ENCODE measurements at places on chromosomes 3 and 15.

GRCh38 chr3:43461345-43461744 is 160.5 kb downstream of the ANO10 start:
- no peak for DNase-seq

GRCh38 chr15:64149893-64150578 is 1.5 kb upstream of the SNX22 start:
- DNase-seq, result no peak

DNA sequence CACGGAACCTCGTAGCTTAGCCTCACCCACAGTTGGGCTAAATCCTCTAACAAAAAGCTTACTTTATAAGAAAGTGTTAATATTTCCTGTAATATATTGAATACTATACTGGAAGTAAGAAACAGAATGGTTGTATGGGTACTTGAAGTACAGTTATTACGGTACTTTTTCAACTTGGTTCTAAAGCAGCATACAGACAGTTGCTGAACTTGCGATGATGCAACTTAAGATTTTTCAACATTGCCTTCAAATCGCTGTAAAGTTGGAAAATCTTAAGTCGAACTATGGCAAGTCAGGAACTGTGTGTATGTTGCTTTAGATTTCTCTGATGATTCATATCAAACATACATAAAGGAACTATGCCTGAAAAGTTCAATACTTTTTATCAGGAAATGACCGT is 204.4 kb upstream of the C2CD4B start:
- DNase-seq, result no peak

DNA sequence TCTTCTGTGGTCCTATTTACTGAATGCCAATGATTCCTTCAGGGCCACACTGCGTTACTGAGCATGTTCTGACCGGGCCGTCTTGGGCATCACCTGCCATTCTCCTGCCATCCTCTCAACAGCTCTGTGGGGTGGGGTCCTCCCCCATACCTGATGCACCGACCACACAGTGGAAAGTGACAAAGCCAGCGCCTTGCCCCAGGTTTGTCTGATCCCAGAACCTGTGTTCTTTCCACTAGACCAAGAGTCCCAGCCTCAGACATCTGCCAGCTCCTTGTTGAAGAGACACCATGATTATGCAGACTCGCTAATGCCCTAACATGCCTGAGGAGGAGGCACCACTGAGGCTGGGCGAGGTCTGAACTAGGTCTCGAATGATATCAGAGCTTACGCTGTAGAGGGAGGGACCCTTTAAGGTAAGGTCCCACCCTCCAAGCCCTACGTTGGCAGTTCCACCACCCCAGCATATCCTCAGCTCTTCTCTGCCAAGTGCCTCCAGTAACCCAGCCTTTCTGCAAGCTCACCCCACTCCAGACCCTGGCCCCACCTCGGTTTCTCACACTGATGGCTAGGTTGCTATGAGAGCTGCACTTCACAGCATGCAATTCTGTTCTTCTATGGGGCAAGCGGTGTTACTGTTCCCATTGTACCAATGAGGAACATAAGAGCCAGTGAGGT is 29.8 kb upstream of the PLXNA1 start:
- no peak for DNase-seq

DNA sequence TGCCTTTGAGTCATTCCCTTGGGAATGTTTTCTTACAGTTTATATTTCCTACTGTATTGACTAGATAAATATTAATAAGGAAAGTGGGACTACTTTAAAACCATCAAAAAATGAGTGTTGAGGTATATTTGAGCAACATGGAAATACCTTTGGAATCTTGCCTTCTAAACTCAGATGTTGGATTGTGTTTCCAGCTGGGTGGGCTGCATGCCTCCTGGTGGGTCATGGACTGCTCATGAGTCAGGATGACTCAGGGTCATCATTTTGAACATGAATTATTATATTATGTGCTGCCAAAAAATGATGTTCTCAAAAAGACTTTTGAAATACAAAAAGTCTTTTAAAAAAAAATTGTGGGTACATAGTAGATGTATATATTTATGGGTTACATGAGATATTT is 41.1 kb upstream of the APH1B start:
- no peak for DNase-seq

DNA sequence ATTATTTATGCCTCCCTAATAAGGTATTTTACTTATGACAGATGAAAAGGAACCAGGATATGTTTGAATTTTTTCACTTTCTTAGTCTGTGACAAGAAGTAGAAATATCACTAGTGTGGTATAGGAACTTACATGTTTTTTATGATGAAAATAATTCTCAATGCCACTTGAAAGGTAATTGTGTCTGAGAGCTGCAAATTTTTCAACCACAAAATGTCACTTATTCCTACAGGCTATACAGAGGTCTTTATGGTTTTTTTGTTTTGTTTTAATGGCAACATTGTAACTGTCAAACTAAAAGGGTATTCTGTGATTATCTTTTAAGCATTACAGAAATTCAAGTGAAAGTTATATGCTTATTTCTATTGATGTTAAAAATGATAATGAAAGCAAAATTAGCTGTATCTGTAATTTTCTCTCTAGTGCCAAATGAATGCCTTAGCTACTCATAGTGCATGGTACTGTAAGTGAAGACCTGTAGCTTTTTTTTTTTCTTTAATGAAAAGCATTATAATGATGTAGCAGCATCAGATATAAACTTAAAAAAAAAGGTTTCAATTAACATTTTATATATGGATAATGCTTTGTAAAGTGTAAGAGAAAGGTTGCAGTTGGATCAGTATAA is 14.7 kb downstream of the FEM1B start:
- DNase-seq, result no peak

GRCh38 chr3:88626456-88627120 is 476.8 kb downstream of the C3orf38 start:
- no peak for DNase-seq

Data from endothelial cell (in vitro differentiated cells).